Nephron progenitor cell (in vitro differentiated cells): ENCODE measurements at places on chromosomes 12 and 14.

- no peak for DNase-seq
These were observed 104.7 kb upstream of the SLCO1B1 start for GRCh38 chr12:21026302-21026701.

DNA sequence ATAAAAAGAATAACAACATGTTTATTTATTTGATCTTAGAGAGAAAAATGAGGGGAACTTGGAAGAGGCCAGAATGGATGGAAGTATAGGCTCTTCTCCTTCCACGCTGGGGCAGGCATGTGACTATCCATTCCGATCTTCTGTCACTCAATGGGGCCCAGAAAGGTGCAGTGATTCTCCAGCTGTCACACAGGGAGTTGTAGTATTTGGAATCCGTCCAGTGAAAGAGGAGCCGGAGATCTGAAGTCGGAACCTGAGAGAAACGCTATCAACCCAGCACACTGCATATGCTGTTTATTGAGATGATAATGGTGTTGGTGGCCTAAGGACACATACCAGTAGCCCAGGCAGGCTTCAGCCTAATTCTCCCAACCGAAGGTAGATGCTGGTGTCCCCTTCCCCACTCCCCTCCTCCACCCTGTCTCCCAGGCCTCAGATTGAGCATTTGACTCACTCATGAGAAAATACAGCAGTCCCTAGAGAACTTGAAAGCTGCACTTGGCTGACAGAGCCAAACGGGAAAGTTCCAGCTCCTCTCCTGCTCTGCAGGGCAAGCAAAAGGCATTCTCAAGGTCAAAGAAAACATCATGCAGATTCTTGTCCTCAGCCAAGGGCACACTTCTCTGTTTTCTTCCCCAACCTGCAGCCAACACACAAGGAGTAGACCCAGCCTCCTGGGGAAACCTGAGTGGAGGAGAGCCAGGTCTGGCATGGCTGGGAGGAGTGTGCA is 100.4 kb downstream of the IRF2BPL start:
- no peak for DNase-seq

- DNase-seq: peak; percentile 54
These were observed 221.9 kb downstream of the PELI2 start for GRCh38 chr14:56339855-56340701.

DNA sequence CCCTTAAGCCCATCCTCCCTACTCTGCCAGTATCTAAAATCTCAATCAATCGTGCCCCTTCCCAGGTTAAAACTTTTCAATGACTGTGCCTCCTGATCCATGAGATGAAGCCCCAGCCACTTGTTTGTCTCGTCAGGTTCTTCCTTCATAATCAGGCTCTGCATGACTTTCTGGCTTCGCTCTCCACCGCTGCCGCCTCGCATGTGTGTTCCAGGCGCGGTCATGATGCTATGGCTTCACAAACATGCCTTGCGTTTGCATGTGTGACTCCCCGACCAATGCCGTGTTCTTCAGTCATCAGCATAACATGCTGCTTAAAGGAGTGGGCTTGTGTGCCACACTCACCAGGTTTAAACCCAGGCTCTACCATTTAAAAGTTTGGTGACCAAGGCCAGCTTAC is 5.0 kb upstream of the C1RL start:
- no peak for DNase-seq

GRCh38 chr12:3945671-3946070 is 72.5 kb upstream of the PARP11 start:
- DNase-seq: no peak

GRCh38 chr14:45140661-45141187 is 5.0 kb downstream of the FANCM start:
- DNase-seq: no peak
